ENCODE measurements at places on chromosomes 16 and 17. TPM values are rescaled to one million over a fixed set of nuclear protein-coding genes. Genes with fewer than 3 reads are reported as not detected.

Gene HS3ST3A1
- total RNA-seq, result 0.53 TPM

Gene CHST5
- not detected for total RNA-seq

- no peak for DNase-seq
Observed at GRCh38 chr16:30892670-30893416, 1.0 kb downstream of the BCL7C start.

Gene DRC3
- total RNA-seq, result 3.6 TPM

Data from urinary bladder (tissue), 4 donors.